ENCODE measurements at places on chromosomes 3 and 15.

GRCh38 chr3:160470181-160470580, 20.6 kb upstream of the TRIM59 start:
- no peak for DNase-seq

- DNase-seq = no peak
These were observed 140.7 kb downstream of the MECOM start for GRCh38 chr3:169522595-169523529.

GRCh38 chr15:99118801-99119546, 14.1 kb downstream of the SYNM start:
- no peak for DNase-seq

- no peak for DNase-seq
These were observed 284.1 kb upstream of the NR2E3 start for GRCh38 chr15:71526060-71526820.

All from hematopoietic multipotent progenitor cell treated with erythropoietin and hydrocortisone succinate and interleukin-3 and kit ligand, for 15 days (in vitro differentiated cells).